ENCODE measurements at places on chromosomes 13 and 19. TPM values are rescaled to one million over a fixed set of nuclear protein-coding genes. Genes with fewer than 3 reads are reported as not detected.

ZNF382 gene
- 10.9 TPM for total RNA-seq

ZNF682 gene
- 4.9 TPM for total RNA-seq

CEACAM4 gene
- total RNA-seq, result 1.0 TPM

CLEC17A gene
- 0.14 TPM for total RNA-seq

ZNF554 gene
- total RNA-seq, result 8.6 TPM

DNA sequence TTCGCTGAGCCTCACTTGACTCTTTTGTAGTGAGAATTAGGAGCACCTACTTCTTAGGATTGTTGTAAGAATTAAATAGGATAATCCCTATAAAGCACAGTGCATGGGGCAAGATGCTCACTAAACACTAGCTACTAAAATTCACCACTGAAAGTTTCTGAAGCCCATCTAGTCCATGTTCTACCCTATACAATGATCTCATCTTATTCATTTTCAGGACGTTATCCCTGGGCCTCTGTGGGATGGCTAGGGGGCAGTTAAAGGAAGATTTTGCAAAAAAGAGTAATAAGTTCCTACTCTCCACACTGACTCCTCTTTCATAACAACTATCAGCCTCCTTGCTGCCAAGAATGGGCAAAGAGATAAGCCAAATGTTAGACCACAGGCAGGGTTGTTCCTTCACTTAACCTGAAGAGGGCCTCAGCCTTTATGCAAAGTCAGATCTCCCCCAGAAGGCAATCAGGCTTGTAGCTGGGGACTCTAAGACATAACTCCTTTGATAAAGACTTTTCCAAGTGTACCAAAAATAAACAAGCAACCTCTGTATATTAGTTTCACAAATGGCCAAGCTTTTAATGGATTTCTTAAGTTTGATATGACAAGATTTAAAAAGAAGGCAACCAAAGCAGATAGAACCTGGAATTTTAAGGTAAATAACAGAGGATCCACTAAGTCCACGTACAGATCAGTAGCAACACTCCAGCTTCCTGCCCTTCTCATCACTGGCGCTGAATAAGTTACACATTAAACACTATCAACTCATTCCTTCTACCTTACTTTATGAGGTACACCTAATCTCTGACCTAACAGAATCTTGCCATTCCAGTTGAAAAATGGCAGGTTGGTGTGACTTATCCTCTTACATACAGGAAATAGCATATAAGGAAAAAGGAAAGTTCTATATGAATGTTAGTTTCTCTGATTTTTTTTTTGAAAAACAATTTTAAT lies 44.4 kb downstream of the ELF1 start:
- no peak for DNase-seq

- peak; percentile 83 for DNase-seq
Observed at GRCh38 chr19:38318660-38319059, 985 bp upstream of the KCNK6 start.

- no peak for DNase-seq
Observed at GRCh38 chr19:39525205-39525604, 7.4 kb downstream of the EID2B start.

- no peak for DNase-seq
Observed at GRCh38 chr13:110689041-110689440, 16.9 kb downstream of the CARS2 start.

DNA sequence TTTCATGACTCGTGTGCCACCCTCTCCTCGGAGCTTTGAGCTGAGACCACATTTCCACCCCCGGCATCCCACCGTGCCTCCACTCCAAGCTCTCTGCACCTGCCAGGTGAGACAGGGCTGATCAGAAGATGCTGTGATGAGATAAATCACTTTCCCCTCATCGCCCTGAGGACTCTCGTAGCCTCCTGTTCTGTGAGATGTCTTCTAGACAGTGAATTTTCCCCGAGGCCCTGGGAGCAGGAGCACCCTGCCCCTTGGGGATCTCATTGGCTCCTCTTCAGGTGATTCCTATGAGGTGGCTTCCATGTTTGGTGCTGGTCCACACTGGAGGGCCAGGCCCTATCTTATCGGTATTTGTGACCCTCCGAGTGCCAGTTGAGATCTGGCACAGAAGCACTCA lies 154.0 kb upstream of the TSHZ3 start:
- peak; percentile 1 for DNase-seq

- no peak for DNase-seq
Observed at GRCh38 chr19:5772416-5772815, 12.1 kb downstream of the PRR22 start.

- no peak for DNase-seq
Observed at GRCh38 chr13:107650081-107650701, 565.1 kb downstream of the LIG4 start.

GRCh38 chr13:27851096-27851850 lies 59.0 kb downstream of the GSX1 start:
- DNase-seq, result no peak

GRCh38 chr13:51659276-51660127 lies 75.2 kb downstream of the WDFY2 start:
- no peak for DNase-seq

GRCh38 chr13:81927347-81927746 lies 1586.4 kb upstream of the SPRY2 start:
- no peak for DNase-seq

DNA sequence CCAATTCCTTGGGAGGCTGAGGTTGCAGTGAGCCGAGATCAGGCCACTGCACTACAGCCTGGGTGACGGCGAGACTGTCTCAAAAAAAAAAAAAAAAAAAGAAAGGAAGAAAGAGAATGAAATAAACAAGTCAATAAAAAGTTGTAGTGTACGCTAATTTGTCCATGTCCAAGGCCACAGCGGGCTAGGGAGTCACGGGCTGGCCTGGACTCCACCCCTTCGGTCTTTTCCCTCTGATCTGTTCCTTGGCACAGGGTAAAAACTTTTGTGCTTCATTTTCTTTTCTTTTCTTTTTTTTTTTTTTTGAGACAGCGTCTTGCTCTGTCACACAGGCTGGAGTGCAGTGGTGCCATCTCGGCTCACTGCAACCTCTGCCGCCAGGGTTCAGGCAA lies 19.4 kb upstream of the MKNK2 start:
- DNase-seq, result no peak
